ENCODE measurements at places on chromosomes 16 and 17.
A peak's percentile ranks its signal among the peaks of the same experiment; 100 is the strongest.

DNA sequence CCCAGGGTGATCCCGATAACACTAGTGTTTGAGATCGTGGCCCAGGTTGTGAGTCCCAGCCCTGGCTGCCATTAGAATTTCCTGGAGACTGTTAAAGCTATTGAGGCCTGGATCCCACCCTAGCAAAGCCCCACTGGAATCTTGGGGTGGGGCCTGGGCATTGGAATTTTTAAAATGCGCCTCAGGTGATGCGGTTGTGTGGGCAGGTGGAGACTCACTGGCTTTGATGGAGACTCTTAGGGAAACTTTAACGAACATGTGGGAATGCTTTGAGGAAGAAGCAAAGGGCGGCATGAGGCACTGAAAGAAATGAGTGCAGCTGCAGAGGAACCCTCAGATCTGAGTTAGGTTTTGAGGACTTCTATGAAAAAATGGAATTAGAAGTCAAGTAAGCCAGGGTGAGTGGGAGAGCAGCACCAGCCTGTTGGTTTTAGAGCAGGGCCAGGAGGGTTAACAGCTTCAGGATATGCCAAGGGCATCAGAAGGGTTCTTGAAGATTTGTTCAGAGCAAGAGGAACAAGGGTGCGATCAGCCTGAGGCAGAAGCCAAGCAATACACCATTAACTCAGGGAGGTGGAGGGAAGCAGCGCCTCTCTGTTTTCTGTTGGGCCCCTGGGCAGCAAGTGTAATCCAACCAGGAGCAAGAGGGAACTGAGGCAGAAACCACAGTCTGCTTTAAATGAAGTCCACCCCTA, 42.5 kb downstream of the KSR1 start:
- no peak for DNase-seq

GRCh38 chr16:64092271-64092670, 1029.6 kb downstream of the CDH11 start:
- no peak for DNase-seq

GRCh38 chr16:63530208-63530607, 1494.0 kb upstream of the CDH8 start:
- no peak for DNase-seq

- peak; percentile 82 for DNase-seq
Measured at GRCh38 chr17:81097943-81098308, 63.0 kb downstream of the BAIAP2 start.

GRCh38 chr17:38741921-38742410, 6.2 kb downstream of the PCGF2 start:
- DNase-seq, result no peak

- no peak for DNase-seq
Measured at GRCh38 chr16:23125277-23125676, 24.0 kb downstream of the USP31 start.

GRCh38 chr16:4217204-4218131, 24.4 kb downstream of the SRL start:
- no peak for DNase-seq

- no peak for DNase-seq
Measured at GRCh38 chr17:44910231-44911106, 4.8 kb downstream of the GFAP start.

DNA sequence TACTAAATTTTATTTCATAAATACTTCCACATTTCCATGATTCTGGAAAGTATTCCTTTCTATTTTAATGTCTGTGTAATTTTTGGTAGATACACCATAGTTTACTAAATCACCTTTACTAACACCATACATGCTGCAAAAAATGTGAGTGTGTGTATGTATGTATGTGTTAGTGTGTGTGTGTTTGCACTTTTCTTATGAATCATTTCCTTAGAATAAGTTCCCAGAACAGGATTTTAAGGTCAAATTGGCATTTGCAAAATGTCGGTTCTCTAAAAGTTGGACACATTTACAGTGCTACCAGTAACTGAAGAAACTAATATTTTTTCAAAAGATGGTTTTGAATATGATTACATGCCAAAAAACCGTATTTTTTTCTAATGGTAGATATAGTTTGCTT, 137.1 kb downstream of the CYB561 start:
- DNase-seq, result no peak

GRCh38 chr16:11173426-11173825, 82.6 kb downstream of the SOCS1 start:
- DNase-seq, result no peak

DNA sequence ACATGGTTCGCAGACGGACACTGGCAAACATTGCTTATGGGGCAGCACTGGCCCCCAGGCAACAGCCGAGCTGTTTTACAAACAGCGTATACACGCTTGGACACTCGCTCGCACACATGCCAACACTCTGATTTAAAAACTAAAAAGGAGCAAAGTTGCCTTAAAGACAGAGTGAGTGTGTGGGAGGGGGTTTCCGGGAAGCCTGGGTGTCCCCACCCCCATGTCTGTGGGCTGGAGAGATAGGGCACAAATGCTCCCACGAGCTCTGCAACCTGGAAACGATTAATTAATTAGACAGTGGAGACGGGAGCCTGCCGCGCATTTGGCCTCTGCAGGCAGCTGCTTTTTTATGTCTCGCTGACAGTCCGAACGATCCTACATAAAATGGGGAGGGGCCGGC, 107.9 kb upstream of the ZNF469 start:
- DNase-seq, result peak; percentile 29

GRCh38 chr17:36839256-36839655, 98.0 kb upstream of the LHX1 start:
- no peak for DNase-seq

DNA sequence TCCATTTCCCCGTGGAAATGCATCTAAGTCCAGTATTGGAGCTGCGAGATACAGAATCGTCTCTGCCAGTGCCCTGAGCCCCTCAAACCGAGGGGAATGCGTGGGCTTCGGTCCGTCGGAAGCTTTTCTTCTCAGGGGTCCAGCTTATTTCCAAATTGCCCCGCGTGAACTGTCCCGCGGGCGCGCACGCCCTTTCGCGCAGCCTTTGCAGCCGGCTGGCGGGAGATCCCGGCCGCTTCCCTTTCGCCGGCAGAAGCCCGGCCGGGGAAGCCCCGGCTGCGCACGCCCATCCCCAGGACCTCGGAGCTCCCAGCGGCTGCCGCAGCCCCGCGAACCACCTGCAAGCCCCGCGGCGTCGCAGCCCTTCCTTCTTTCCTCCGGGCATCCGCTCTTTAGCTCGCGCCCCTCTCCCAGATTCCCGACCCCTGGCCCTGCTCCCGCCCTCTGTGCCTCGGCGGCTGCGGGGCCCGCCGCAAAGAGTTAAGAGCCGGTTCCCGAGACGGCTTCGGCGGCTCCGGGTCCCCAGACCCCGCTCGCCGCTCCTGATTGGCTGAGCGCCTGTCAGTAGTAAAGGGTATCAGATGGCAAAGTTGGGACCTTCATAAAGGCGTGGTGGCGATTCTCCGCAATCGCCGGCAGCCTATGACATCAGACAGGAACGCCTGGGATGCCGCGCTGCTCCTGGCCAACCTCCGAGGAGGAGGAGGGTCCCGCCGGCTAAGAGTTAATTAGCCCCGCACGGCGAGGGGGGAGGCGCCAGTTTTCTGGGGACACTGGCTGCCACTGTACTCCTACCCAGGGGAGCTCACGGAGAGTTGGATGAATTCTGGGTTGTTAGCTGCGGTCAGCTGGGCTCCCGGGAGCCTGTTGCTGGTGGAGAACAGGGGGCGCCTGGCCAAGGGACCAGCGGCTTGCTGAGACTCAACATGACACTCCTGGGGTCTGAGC, at the start of gene MYOCD:
TSS of gene MYOCD (plus strand) at position 628 of the 948 bp plus-strand sequence. CDS start at position 927, 299 bp downstream.
- DNase-seq, result no peak

GRCh38 chr17:7550344-7550743, 1.5 kb downstream of the TNFSF12 start:
- DNase-seq, result no peak

- no peak for DNase-seq
Measured at GRCh38 chr16:35463358-35463757, 2003.9 kb downstream of the TP53TG3F start.

GRCh38 chr17:82241183-82241925, 12.5 kb downstream of the SLC16A3 start:
- DNase-seq, result peak; percentile 52

- DNase-seq, result no peak
Measured at GRCh38 chr17:43709210-43709609, 47.5 kb upstream of the MEOX1 start.

- DNase-seq, result peak; percentile 54
Measured at GRCh38 chr17:39092692-39093230, 58.7 kb downstream of the PLXDC1 start.
